Spleen (tissue), 13 donors: ENCODE measurements at places on chromosomes 7 and 10. TPM values are rescaled to one million over a fixed set of nuclear protein-coding genes. Genes with fewer than 3 reads are reported as not detected.

LIPN gene
- 3.6 TPM for total RNA-seq

CDNF gene
- total RNA-seq, result 1.6 TPM

SPAG6 gene
- total RNA-seq, result not detected

DNA sequence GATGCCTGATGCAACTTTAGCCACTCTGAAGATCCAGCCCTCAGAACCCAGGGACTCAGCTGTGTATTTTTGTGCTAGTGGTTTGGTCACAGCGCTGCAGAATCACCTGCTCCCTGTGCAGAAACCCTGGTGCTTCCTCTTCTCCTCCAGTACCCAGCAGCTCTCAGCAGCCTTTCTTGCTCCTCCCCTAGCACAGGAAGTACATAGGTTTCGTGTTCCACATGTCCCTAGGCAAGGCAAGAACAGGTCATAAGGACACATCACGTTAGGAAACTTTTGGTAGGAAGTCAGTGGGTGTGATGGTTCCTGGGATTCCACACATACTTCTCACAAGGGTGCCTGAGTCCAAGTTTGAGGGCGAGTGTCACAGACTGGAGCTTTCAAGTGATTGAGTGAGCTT is 167.9 kb upstream of the PRSS1 start:
- H3K27ac ChIP-seq, result no peak overlapping the region
- no peaks in the 10 kb centered on the region for H3K27me3 ChIP-seq
- peaks cover 6% of the 10 kb centered on the region for H3K4me1 ChIP-seq
- H3K4me3 ChIP-seq, result no peak overlapping the region

DNA sequence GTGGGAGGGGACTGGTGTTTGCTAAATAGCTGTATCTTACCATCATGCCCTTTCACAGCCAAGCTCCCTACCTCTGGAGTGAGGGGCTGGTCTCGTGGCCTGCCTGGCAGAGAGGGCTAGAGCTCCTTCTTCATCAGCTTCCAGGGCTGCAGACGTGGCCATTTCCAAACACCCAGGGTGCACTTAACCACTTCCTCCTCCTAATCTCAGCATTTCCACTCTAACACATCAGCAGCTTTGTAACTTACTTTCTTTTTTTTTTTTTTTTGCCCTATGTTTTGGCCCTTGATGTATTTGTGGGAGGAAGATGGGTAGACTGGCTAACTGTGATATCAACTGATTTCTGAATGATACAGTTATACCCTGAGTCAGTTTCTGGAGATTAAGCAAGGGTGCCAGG is 27.4 kb downstream of the LRRC4 start:
- peaks cover 71% of the 10 kb centered on the region for H3K4me1 ChIP-seq
- peak overlapping the region; percentile 12 for H3K27ac ChIP-seq
- peaks cover 44% of the 10 kb centered on the region for H3K36me3 ChIP-seq
- no peak for DNase-seq
- H3K4me3 ChIP-seq, result no peak overlapping the region
- H3K27me3 ChIP-seq, result no peaks in the 10 kb centered on the region

GRCh38 chr7:73612598-73613269 is 11.6 kb downstream of the MLXIPL start:
- no peaks in the 10 kb centered on the region for H3K36me3 ChIP-seq
- no peak overlapping the region for H3K27ac ChIP-seq
- no peak for DNase-seq
- peaks cover 9% of the 10 kb centered on the region for H3K27me3 ChIP-seq
- H3K4me1 ChIP-seq, result no peaks in the 10 kb centered on the region
- H3K4me3 ChIP-seq, result no peak overlapping the region

DNA sequence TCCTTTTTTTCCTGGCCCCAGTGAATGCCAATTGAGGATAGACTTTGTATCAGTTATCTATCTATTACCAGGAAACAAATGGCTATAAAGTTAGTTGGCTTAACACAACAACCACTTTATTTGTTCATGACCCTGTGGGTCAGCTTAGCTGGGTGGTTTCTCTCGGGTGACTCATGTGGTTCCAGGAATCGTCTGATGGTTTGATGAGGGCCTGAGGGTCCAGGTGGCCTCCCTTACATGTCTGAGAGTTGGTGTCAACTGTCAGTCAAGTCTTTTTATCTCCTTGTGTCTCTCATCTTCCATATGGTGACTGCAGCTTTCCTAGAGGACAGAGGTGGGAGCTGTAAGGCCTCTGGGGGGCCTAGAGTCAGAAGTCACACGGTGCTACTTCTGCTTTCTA is 15.3 kb upstream of the MAPK8 start:
- DNase-seq, result no peak
- H3K4me3 ChIP-seq, result no peak overlapping the region
- H3K27ac ChIP-seq, result no peak overlapping the region

DNA sequence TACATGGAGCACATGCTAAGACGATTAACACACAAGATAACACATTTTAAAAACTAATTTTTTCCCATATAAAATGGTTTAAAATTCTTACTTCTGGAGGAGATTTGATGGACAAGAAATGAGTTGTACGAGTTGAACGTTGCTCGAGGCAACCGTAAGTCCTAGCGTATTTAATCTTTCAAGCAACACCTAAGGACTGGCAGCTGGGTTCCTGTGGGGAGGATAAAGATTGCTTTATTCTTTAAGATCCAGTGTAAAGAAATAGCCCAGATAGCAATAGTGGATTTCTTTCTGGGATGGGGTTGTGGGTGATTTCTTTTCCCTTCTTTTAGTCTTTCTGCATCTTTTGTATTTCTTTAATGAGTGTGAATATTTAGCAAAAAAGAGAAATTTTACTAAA is 9.8 kb downstream of the TBXAS1 start:
- peaks cover 10% of the 10 kb centered on the region for H3K4me1 ChIP-seq
- H3K4me3 ChIP-seq, result no peak overlapping the region
- DNase-seq, result no peak
- H3K27me3 ChIP-seq, result no peaks in the 10 kb centered on the region

DNA sequence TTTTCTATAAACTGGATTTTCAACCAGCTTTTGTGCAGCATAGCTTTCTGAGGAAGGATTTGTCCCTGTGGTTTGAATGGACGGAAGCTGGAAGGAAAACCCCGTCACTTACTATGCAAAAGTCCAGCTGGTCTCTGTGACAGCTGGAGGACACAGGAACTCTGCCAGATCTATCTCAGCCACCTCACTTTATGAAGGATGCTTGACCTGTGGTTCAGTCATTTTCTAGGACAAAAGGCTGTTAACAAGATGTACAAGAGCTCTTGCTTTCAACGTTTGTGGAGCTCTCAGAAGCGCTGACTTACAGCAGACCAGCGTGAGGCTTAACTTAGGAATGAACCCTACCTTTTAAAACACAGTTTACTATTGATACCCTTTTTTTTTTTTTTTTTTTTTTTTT is 90.8 kb downstream of the CREM start:
- DNase-seq, result no peak
- no peaks in the 10 kb centered on the region for H3K27me3 ChIP-seq
- no peaks in the 10 kb centered on the region for H3K36me3 ChIP-seq
- no peak overlapping the region for H3K4me3 ChIP-seq
- no peak overlapping the region for H3K27ac ChIP-seq
- peaks cover 15% of the 10 kb centered on the region for H3K4me1 ChIP-seq

DNA sequence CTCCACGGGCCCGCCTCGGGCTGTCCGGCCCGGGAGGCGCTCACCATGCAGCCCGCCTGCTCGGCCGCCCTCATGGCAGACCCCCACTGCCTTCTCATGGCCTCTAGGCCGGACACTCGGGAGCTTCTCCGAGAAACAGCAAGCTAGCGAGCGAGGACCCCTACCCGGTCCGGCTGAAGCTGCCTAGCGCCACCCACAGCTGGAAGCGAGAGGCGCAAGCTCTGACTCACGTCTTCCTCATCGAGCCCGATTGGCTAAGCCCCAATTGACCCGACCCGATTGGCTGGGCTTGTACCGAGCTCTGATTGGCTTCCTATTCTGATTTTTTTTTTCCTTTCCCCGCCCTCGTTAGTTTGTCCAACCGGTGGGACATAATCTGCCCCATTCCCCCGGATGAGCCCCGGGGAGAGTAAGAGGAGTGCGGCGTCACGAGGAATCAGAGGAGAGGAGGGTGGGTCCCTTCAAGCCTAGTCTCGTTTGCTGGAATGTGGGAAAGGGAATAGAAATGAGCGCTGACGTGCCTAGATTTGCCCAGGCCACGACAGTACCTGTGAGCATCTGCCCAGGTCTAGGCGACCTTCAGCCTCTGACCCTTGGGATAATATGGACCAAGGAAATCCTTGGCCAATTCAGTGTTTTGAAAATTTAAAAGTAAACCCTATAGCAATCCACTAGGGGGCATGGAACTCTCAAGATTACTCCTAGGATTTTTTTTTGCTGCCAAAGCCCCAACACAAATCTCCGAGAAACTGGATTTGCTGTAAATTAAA is at the start of gene TYSND1:
Gene TYSND1 (minus strand): TSS at position 212 of the 770 bp plus-strand sequence. CDS start 114 bp downstream, at position 98.
- H3K4me1 ChIP-seq, result peaks cover 27% of the 10 kb centered on the region
- no peaks in the 10 kb centered on the region for H3K36me3 ChIP-seq
- H3K27me3 ChIP-seq, result no peaks in the 10 kb centered on the region
- peak within 1 kb of the TSS; percentile 79 for H3K4me3 ChIP-seq

DNA sequence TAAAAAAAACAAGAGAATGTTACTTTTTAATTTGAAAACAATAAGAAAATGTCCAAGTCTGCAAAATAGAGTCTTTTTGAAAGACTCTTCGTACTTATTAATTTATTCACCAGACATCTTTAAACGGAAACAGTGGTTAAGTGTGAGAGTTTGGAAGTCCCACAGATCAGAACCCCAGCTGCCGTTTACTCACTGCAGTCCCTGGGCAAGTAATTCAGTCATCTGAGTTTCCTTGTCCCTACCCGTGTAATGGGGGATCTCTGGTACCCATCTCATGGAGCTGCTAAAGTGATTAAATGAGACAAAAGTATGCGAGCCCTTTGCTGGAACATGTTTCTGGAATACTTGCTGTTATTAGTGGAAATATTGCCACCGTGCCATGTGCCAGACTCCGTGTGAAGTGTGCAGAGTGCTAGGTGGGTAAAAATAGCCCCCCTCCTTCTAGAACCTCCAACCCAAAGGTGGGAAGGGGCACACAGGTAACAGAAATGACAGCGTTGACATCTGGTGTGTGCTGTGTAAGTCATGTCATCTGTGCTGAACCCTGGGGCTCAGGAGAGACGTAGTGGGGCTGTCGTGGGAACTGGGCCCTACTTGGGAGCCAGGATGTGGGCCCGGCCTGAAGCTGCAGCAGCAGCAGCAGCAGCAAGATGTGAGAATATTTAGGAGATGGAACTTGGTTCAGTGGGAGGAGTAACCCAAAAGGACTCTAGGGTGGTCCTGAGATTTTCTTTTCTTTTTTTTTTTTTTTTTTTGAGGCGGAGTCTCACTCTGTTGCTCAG is 140.5 kb downstream of the CUX1 start:
- no peak for DNase-seq
- no peak overlapping the region for H3K4me3 ChIP-seq
- no peaks in the 10 kb centered on the region for H3K36me3 ChIP-seq
- peaks cover 22% of the 10 kb centered on the region for H3K4me1 ChIP-seq
- H3K27me3 ChIP-seq, result no peaks in the 10 kb centered on the region

DNA sequence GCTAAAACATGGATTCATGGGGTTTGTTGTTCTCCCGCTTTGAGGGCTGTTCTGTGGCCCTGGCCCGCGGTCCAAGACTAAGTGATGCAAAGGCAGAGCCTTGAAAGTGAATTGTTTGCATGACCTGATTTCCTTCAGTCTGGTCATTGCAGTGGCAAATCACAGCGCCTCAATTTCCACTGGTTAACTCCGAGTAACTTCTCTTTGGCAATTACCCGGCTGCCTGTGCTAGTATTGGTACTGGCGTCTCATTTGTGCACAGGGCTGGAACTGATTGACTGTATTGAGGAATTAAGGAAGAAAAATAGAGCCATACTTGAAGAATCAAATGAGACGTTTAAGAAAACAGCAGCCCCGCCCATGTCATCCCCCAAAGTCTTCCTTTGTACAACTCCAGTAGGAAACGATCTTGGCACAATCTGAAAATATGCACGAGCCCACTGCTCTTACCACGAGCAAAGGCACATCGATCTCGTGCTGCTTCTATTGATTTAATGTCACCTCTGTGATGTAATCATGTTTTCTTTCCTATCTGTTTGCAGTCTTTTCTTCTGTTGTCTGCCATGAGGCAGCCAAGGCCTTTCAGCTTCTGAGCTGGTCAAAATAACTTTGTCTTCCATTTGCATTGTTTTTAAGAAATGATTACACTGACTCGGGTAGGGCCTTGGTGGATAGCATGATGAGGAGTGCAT is 60.6 kb upstream of the SHH start:
- no peak for DNase-seq
- no peak overlapping the region for H3K4me3 ChIP-seq
- H3K36me3 ChIP-seq, result no peaks in the 10 kb centered on the region
- H3K4me1 ChIP-seq, result no peaks in the 10 kb centered on the region

GRCh38 chr10:102713539-102713813 is 721 bp downstream of the ARL3 start:
- DNase-seq, result peak; percentile 92
- H3K4me3 ChIP-seq, result peak overlapping the region; percentile 94
- peaks cover 43% of the 10 kb centered on the region for H3K4me1 ChIP-seq
- peak overlapping the region; percentile 93 for H3K27ac ChIP-seq

DNA sequence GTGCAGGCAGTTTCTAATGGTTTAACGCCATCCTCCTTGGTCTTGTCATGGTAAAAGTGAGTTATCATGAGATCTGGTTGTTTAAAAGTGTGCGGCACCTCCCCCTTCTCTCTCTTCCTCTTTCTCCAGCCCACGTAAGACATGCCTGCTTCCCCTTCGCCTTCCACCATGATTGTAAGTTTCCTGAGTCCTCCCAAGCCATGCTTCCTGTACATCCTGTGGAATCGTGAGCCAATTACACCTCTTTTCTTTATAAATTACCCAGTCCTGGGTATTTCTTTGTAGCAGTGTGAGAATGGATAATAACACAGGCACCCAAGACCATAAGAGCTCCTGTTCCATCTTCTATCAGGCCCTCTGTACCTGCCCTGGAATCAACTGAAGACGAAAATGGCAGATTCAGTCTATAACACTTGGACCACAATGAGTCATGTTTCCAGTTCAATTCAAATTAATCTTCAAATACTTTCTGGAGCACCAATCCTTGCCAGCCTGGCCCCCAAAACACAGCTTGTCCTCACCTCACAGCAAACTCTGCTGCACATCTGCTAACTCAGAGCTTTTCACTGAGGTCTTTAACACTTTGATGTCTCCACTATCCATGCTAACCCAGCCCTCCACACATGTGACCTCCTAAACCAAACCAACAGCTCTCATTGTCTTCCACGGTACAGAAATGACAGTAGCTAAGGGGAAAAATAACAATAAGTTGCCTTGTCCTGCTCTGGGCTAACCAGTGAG is 73.2 kb downstream of the SFMBT2 start:
- no peak for DNase-seq
- H3K4me3 ChIP-seq, result no peak overlapping the region
- H3K27me3 ChIP-seq, result no peaks in the 10 kb centered on the region
- no peaks in the 10 kb centered on the region for H3K36me3 ChIP-seq
- H3K27ac ChIP-seq, result no peak overlapping the region

- H3K4me1 ChIP-seq, result no peaks in the 10 kb centered on the region
- no peaks in the 10 kb centered on the region for H3K27me3 ChIP-seq
- H3K36me3 ChIP-seq, result no peaks in the 10 kb centered on the region
- H3K4me3 ChIP-seq, result no peak overlapping the region
- H3K27ac ChIP-seq, result no peak overlapping the region
Observed at GRCh38 chr7:159095979-159096411, 48.7 kb downstream of the VIPR2 start.

- H3K27me3 ChIP-seq, result no peaks in the 10 kb centered on the region
- peaks cover 16% of the 10 kb centered on the region for H3K4me1 ChIP-seq
- no peak for DNase-seq
- H3K27ac ChIP-seq, result no peak overlapping the region
- H3K36me3 ChIP-seq, result no peaks in the 10 kb centered on the region
Observed at GRCh38 chr10:6612371-6612770, 32.3 kb upstream of the PRKCQ start.
